Muscle of leg (tissue), 16 donors: ENCODE measurements at places on chromosomes 1 and 21. TPM values are rescaled to one million over a fixed set of nuclear protein-coding genes. Genes with fewer than 3 reads are reported as not detected.

Gene A3GALT2
- total RNA-seq: not detected

DNA sequence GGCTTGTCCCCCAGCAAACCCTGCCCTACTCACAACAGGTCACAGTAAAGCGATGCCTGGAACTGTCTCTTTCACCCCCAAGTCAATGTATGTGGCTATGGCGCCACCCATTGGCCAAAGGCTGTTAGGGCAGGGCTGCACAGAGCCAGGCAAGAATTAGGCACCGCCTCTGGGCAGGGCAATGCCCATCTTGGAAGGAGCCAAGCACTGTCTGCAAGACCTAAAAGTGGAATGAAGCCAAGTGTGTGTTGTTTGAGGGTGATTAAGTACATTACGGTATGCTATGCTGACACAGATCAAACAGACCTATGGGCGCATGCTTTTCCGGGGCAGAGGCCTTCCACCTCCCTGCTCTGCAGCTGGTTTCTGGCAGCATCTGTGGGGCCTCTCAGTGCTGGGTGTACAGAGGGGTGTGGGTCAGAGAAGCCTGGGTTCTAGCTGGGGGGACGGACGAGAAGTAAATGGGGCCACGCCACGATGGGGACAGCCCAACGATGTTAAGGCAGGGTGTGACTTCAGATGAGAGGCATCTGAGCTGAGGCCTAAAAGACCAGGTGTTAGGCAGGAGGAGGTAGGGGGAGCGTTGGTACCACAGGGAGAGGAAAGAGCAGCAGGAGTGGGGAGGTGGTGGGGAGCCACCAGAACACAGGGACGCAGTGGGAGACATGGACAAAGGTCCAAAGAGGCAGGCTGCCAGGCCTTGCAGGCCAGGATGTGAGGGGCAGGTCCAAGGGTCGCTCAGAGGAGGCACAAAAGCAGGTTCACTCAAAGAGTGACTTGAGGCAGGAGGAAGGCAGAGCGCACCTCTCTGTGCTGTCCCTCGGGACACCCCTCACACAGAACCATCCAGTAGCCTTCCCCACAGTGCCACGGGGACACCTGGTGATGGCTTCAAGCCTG, 49.8 kb downstream of the ACOT7 start:
- H3K36me3 ChIP-seq: peaks cover 5% of the 10 kb centered on the region
- peaks cover 19% of the 10 kb centered on the region for H3K4me1 ChIP-seq
- no peaks in the 10 kb centered on the region for H3K27me3 ChIP-seq
- H3K4me3 ChIP-seq: no peak overlapping the region
- no peak overlapping the region for H3K27ac ChIP-seq
- DNase-seq: peak; percentile 74

Gene OR10Z1
- total RNA-seq: not detected

Gene TLR5
- total RNA-seq: 3.8 TPM

Gene KRTAP21-2
- not detected for total RNA-seq

DNA sequence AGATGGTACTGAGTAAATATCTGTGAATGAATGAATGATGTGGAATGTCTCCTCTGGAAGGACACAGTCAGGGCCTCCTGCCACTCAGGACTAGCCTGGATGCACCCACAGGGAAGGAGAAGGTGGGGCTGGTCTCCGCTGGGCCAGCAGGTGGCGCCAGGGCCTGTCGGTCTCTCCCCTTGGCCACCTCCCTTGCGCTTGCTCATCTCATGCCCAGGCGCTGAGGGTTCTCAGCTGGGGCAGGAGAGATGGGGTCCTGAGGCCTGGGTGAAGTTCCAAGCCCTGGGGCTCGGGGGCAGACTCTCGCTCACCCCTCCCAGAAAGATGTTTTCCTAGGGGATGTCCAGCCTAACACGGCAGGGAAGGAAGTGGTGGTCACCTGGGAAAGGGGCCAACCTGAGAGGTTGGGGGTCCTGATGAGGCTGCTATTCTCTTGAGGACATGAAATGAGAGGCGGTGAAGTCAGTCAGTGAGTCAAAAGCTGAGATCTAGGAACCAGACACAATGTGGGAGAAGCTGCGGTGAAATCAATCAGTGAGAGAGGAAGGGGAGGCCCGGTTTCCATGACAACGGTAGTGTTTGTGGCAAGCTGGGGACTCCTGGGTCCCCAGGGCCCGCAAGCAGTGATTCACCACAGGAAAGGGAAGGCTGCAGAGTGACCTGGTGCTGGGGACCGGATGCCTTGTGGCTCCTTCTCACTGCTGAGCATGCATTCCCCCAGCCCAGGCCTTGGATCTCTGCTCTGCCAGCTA, 14.6 kb upstream of the MEX3A start:
- peak; percentile 93 for DNase-seq
- peaks cover 38% of the 10 kb centered on the region for H3K4me1 ChIP-seq
- peaks cover 16% of the 10 kb centered on the region for H3K36me3 ChIP-seq
- H3K4me3 ChIP-seq: no peak overlapping the region
- peak overlapping the region; percentile 95 for H3K27ac ChIP-seq

GRCh38 chr1:87051965-87052364, 137.5 kb downstream of the HS2ST1 start:
- no peak overlapping the region for H3K27ac ChIP-seq
- no peaks in the 10 kb centered on the region for H3K36me3 ChIP-seq
- no peak overlapping the region for H3K4me3 ChIP-seq
- DNase-seq: no peak
- H3K27me3 ChIP-seq: no peaks in the 10 kb centered on the region

DNA sequence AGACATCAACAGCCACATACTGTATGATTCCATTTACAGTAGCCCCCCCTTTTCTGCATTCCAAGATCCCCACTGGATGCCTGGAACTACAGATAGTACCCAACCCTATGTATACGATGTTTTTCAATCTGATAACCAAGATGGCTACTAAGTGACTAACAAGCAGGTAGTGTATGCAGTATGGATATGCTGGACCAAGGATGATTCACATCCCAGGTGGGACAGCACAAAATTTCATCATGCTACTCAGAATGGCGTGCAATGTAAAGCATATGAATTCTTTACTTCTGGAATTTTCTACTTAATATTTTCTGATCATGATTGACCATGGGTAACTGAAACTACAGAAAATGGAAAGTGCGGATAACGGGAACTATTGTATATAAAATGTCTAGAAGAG, 30.0 kb upstream of the MRPS6 start:
- H3K36me3 ChIP-seq: no peaks in the 10 kb centered on the region
- H3K4me3 ChIP-seq: no peak overlapping the region
- no peaks in the 10 kb centered on the region for H3K4me1 ChIP-seq
- H3K27ac ChIP-seq: no peak overlapping the region
- H3K27me3 ChIP-seq: no peaks in the 10 kb centered on the region
- no peak for DNase-seq

DNA sequence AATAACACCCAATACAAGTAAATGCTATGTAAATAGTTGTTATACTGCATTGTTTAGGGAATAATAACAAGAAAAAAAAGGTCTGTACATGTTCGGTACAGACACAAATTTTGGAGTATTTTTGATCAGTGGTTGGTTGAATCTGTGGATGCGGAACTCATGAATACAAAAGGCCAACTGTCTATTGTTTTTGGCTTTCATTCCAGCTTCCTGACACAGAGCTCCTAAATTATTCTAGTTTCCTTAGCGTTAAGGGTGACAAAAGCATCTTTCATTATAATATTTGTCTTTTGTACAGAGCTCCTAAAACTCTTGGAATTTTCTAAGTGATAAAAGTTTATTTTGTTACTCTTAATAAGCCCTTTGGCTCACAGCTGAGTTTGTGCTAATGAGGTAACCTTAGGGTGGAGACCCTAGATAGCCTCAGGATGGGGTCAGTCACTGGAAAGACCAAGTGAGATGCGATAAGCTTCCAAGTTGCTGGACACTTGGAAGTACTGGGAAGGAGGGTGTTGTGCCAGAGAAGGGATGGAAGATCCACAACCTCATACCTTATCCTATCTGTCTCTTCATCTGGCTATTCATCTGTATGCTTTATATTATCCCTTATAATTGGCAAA, 57.4 kb upstream of the PRRC2C start:
- no peaks in the 10 kb centered on the region for H3K27me3 ChIP-seq
- H3K4me1 ChIP-seq: peaks cover 2% of the 10 kb centered on the region
- DNase-seq: no peak
- H3K36me3 ChIP-seq: no peaks in the 10 kb centered on the region

DNA sequence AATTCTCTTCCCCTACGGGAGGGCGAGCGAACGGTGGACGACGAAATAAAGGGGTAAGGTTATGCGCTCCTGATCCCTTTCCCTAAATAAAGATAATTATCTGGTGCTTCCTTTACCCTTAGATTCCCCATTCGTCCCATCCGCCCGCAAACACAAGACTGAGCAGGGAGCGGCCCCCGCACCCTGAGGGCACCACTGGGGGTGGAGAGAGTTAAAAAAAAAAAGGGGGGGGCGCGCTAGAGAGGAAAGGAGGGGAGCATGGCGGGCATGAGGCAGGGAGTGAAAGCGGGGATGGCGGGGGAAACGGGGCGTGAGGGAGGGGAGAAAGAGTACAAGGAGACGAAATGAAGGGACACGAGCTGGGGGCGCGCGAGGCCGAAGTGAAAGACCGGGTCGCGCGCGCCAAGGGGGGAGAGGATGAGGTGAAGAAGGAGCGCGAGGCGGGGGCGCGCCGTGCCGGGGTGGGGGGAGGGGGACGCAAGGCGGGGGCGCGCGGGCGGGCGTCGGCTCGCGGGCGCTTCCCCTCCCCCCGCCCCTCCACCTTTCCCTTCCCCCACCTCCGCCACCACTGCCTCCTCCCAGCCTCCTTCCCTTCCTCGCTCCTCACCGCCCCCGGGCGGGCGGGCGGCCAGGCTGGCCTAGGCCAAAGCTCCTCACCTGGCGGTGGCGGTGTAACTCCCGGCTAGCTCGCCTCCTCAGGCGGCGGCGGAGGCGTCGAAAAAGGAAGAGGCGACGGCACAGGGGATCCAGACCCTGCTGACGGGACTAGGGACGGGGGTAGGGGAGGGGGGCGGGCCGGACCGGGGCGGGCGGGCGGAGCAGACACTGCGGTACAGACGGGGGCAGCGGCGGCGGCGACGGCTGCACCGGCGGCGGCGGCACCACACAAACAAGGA, 448 bp downstream of the GATAD2B start:
- H3K27me3 ChIP-seq: no peaks in the 10 kb centered on the region
- peaks cover 32% of the 10 kb centered on the region for H3K4me1 ChIP-seq
- peak overlapping the region; percentile 82 for H3K27ac ChIP-seq
- peak; percentile 71 for DNase-seq

DNA sequence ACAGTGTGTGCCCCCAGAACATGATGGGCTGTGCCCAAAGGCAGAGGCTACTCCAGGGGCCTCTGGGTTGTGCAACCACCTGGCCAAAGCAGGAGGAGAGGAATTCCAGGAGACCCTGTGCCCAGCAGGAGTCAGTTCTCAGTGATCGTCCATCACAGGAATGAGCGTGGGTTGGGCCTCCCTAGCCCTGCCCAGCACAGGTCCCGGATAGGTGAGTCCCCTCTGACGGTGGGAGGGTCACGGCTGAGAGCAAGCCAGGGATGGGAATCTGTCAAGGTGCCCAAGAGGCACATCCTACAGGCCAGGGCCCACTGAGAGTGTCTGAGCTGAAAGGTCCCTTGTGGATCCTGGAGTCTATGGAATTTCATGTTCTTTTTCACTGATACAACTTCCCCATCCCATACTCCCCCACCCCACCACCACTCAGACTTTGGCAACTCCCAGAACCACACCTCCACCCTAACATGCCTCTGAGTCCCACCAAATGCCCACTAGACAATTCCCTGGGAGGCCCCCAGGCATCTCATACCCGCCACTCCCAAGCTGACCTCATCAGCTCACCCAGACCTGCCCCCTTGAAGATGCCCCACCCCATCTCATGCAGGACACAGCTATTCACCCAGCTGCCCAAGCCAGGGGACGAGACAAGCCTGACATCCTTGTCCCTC, 3.1 kb downstream of the GJB4 start:
- H3K4me3 ChIP-seq: no peak overlapping the region
- H3K36me3 ChIP-seq: no peaks in the 10 kb centered on the region
- no peak for DNase-seq
- H3K27ac ChIP-seq: no peak overlapping the region
- no peaks in the 10 kb centered on the region for H3K4me1 ChIP-seq

DNA sequence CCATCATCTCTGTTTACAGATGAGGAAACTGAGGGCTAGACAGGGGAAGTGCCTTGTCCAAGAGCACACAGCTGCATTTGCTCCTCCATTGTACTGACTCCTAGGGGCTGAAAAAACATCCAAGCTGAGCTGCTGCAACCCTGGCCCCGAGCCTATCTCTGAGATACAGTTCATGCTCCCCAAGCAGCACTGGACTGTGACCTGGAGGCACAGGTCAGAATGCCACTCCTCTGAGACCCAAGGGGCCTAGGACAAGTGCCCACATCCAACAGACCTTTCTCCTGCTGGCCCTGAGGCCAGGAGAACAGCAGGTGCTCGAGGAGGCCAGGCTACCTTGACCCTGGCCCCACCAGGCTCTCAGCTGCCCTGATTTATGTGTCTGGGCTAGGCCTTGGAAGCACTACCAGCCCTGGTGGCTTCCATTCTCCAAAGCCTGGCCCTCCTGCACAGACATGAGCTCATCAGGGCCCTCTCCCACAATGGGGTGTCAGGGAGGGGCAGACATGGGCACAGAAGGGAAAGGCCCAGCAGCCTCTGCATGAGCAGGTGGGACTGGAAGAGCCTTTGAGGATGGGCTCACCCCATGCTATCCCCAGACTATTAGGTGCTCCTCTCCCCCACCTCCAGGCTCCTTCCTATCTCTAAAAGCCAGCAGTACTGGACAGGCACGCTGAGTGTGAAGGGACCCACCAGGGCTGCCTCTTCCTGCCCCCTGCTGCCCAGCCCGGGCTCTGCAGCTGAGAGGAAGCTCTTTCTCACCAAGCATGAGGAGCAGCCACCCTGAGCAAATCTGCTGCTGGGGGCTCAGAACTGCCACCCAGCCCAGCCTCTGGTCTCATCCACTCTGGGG, 18.8 kb downstream of the ADGRB2 start:
- peaks cover 26% of the 10 kb centered on the region for H3K4me1 ChIP-seq
- no peak overlapping the region for H3K4me3 ChIP-seq
- peaks cover 8% of the 10 kb centered on the region for H3K36me3 ChIP-seq
- H3K27ac ChIP-seq: no peak overlapping the region
- no peaks in the 10 kb centered on the region for H3K27me3 ChIP-seq
- DNase-seq: peak; percentile 62

DNA sequence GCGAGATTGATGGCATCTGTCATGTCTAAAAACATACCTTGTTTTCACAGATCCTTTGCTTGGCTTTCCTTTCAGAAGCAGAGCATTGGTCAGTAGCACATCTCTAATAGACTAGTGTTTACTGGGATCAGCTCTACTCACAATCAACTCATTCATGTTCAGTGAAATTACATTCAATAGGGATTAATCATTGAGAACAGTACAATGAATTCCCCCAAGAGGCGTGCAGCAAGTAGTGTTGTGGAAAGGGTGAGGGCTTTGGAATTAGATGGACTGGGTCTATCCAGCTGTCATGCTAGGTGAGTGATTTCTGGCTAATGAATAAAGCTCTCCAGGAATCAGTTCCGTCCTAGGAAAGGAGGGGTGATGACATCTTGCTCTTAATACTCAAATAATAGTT, 155.2 kb upstream of the COA6 start:
- no peak overlapping the region for H3K27ac ChIP-seq
- H3K4me1 ChIP-seq: peaks cover 29% of the 10 kb centered on the region
- no peak for DNase-seq
- H3K27me3 ChIP-seq: peaks cover 33% of the 10 kb centered on the region
